ENCODE measurements at places on chromosomes 7 and 10.
A peak's percentile ranks its signal among the peaks of the same experiment; 100 is the strongest.

DNA sequence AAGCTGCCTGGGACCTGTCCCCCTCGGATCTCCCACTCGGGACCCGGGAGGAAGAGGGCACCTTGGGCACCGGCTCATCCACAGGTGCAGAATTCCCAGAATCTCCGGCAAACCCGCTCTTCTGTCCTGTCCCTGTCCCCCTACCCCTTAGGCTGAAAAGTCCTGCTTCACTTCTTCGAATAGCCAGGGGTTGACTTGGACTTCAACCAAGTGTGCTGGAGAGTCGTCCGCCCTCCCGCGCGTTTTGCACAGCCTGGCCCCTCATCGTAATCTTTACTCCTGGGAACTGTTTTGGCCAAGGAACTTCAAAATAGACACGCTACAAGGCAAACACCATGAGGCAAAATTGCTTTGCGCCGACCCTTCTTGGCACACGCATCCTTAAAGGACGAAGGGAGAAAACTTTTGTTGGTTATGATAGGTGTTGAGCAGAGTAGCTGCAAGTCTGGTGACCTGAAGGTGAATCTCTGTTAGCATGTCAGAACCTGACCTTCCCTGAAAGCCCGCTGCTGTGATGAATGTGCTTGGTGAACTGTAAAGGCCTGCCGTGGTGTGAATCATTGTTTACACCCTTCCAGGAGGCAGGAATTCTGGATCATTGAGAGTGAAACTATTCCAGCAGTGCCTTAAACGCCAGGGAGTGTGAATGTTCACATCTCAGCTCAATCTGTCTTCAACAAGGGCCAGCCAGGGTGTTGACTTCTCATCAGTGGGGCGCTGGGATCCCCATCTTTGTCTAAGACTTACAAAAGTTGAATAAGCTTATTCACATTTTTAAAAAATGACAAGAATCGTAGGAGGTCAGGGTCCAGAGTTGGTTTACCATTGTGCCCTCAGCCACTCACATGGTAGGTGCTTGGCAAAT is 589 bp upstream of the RAPGEF5 start:
- DNase-seq: no peak

- no peak for DNase-seq
Measured at GRCh38 chr10:75928231-75928630, 496.8 kb downstream of the LRMDA start.

DNA sequence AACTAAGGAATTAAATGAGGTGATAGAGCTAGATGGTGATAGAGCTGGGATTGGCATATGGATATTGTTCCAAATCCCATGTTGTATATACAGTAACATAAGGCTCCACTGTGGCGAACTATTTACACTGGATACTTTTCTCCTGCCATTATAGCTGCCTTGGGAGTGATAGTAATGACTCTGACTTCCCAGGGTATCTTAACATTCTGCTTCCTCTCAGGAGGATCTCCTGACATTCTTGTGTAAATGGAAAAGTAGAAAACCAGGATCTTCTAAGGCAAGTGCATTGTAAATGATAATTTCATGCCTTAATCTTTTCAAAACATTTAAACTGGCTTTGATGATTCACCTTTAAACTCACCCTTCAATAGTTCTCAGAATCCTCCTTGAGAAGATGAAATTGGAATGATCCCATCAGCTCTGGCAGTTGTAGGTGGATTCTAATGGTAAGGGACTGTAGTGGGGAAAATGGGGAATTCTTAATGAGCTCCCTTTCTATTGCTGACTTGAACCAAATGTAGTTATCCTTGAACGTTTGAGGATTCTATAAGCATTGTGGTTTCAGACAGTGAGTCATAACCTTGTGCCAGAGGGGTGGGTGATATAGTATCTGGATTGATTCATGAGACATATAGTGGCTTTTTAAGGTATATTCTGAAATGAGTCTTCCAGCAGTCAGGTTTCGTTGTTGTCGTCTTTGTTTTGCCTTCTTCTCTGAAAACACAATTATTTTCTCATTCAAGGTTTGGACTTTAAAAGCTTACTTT is 450.0 kb downstream of the SUGCT start:
- DNase-seq: no peak

GRCh38 chr7:7761340-7761973 is 43.0 kb upstream of the RPA3 start:
- no peak for DNase-seq

- peak; percentile 58 for DNase-seq
Measured at GRCh38 chr7:107463139-107464078, 6.4 kb upstream of the GPR22 start.

DNA sequence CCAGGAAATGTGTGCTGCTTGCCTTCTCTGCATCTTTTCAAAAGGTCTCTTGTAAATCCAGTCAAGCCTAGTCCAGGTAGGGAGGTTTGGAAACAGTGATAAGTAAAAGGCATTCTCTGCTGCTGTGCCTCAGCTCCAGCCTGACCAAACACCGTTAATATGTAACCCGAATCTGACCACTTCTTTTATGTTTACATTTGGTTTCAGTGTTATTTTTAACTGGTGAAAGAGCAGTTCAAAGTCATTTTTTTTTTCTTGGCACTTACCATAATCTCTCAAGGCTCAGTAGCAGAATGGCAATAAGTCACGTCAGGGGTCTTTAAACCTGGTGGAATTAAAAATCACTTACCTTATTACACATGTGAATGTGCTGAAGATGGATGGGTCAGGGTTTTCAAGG is 216.8 kb downstream of the PTEN start:
- no peak for DNase-seq

GRCh38 chr7:96739609-96740008 is 30.0 kb upstream of the SEM1 start:
- DNase-seq: no peak

DNA sequence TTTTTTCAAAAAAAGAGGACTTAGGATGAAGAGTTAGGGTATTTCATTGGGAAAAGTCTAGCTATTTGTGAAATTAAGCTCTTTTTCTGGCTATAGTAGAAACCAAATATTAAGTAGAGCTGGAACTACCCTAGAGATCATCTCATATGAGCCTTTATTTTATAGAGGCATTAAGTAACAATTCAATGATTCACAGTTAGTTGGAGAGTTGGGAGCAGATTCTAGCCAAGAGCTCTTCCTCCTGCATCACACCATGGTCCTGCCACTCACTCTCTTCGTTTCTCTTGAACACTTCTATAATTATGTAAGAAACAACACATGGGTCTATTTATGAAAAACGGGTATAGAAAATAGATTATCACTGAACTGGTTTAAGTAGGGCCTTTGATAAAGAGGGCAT is 76.1 kb upstream of the ANK3 start:
- no peak for DNase-seq

GRCh38 chr10:92897916-92898315 is 49.6 kb downstream of the EXOC6 start:
- DNase-seq: no peak
